ENCODE measurements at places on chromosomes 11 and 22. TPM values are rescaled to one million over a fixed set of nuclear protein-coding genes. Genes with fewer than 3 reads are reported as not detected.

- DNase-seq = no peak
Measured at GRCh38 chr11:21771097-21771496, 421.8 kb upstream of the ANO5 start.

DNA sequence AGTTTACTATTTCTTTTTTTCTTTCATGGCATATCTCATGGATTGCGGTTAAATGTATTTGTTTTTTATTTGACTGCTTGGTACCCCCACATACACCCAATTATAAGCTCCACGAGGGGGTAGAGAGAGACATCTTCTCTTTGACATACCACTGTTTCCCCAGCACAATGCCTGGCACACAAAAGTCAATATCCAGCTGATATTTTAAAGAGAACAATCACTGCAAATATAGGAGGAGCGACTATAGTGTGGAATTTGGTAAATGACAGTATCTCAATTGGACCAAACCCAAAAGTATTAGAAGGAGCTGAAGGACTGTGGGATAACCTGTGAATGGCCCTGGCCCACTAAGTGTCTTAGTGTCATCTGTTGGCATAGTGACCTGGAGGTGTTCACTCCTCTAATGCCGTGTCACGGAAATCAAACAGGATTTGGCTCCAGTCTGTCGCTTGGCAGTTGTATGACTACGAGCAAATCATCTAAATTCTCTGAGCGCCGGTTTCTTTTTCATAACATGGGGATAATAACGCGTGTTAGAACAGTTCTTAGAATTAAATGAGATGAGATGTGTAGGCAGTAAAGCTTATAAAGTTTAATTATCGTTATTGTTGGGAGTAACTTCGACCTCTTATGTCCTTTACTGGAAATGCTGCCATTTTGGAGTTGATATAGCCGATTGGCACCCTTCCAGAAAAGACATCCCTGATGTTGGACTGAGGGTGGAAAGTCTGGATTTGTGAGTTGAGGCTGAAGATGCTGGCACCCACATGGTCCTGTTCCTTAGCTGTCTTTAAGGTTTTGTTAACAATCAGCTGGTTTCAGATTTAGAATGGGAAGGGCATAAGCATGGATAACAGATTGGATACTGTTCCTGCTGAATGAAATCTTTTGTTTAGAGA, 144.5 kb downstream of the DBX1 start:
- no peak for DNase-seq

DNA sequence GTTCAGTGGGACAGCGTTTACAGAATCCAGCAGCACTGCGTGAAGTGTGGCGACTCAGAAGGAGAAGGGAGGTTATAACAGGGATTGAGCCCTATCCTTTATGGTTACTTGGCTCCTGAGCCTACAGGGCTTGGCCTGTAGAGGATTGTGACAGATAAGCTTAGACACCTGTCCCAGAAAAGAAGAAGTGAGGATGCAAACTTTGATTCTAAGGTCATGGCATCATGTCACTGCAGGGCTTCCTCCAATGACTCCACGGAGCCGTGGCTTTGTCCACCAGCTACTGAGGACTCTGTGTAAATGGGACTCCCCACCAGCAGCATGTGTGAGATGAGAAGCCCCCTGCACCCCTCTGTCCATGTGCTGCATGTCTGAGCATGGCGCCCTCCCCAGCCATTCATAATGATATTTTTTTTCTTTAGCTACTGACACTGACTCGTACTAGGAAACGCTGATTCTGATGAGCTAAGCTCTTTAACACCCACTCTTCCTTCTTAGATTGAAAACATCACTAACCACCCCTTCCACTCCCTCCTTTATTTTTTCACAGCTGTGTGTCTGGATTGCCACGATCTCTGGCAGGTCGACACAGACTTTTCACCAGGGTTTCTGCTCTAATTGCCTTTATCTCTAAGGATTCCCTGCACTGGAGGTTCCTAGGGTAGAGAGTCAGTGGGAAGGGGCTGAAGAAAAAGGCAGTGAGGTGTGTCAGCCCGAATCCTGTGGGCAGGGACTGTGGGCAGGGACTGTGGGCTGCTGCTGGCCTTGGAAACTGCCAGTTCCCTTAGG, 65.5 kb upstream of the TTC12 start:
- no peak for DNase-seq

The GPR83 gene
- 0.12 TPM for total RNA-seq

- no peak for DNase-seq
Measured at GRCh38 chr22:48737461-48738203, 1090.0 kb downstream of the BRD1 start.

- no peak for DNase-seq
Measured at GRCh38 chr11:17601256-17601671, 54.2 kb downstream of the OTOG start.

- DNase-seq = no peak
Measured at GRCh38 chr22:50711446-50712340, 26.3 kb upstream of the ACR start.

The TSSC4 gene
- total RNA-seq = 40.0 TPM

- no peak for DNase-seq
Measured at GRCh38 chr11:49377978-49378377, 169.6 kb upstream of the FOLH1 start.

DNA sequence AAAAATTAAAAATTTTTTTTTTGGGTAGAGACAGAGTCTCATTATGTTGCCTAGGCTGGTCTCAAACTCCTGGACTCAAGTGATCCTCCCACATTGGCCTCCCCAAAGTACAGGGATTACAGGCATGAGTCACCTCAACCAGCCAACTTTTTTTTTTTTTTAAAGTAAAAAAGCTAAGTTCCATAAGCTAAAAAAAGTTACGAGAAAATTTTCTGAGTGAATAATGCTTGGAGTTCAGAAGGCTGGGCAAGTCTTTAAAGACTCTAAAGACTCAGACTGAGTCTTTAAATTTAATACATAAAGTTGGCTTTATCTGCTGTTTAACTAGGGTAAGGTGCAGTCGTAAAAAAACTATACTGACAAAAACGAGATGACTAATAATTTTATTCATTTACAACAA, 5.6 kb downstream of the DDX6 start:
- no peak for DNase-seq

DNA sequence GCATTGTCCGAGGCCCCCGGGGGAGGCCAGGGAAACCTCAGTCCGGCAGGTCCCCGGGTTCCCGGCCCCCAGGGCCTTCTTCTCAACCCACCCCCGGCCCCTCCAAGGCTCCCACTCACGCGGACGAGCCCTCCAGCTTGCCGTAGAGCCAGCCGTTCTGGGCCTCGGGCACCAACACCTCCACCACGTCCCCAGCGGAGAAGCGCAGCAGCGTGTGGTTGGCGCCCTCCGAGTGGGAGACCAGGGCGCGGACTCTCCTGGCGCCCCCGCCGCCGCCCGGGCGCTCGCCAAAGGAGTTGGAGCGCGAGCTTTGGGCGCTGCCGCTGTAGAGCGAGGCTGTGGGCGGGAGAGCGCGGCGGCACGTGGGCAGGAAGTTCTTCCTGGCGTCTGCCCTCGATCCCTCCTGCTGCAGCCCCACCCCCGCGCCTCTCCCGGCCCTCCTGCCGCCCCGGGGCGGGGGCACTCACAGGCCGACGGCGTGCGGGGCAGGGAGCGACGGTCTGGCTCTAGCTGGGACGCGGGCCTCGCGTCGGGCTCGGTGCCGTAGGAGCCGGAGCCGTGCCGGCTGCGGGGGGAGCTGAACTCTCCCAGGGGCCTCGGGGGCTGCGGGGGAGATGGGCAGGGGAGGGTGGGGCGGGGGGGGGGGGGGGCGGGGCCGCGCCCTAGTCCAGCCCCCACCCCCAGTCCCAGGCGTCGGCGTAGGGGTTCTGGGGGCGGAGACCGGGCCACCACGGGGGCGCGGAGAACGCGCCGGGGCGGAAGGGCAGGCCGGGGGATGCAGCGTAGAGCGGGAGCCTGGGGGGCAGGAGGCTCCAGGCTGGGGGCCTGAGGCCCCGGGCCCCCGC, 4.9 kb upstream of the SLC16A8 start:
- DNase-seq = no peak

The HTR3A gene
- 0.29 TPM for total RNA-seq

DNA sequence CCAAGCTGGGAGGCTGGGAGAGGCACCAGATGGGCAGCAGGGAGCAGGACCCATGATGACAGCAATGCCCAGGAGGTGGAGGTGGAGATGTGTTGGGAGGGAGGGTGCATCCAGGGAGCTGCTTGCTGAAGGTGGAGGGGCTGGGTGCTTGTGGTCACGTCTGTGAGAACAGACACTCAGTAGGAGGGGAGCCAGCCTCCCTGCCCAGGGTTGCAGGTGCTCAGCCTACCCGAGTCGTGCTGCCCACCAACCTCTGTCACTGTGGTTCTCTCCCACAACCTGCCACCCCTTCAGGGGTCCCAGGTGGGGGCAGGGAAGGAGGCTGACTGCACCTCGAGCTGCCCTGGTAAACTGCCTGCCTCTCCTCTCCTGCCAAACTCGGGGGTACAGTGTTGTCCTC, 5.5 kb downstream of the PRDX5 start:
- DNase-seq = no peak

All from epithelial cell of proximal tubule (primary cell).